Suppressor macrophage treated with lipopolysaccharide for 1 hour (primary cell): ENCODE measurements at places on chromosomes 5 and 9.
A peak's percentile ranks its signal among the peaks of the same experiment; 100 is the strongest.

DNA sequence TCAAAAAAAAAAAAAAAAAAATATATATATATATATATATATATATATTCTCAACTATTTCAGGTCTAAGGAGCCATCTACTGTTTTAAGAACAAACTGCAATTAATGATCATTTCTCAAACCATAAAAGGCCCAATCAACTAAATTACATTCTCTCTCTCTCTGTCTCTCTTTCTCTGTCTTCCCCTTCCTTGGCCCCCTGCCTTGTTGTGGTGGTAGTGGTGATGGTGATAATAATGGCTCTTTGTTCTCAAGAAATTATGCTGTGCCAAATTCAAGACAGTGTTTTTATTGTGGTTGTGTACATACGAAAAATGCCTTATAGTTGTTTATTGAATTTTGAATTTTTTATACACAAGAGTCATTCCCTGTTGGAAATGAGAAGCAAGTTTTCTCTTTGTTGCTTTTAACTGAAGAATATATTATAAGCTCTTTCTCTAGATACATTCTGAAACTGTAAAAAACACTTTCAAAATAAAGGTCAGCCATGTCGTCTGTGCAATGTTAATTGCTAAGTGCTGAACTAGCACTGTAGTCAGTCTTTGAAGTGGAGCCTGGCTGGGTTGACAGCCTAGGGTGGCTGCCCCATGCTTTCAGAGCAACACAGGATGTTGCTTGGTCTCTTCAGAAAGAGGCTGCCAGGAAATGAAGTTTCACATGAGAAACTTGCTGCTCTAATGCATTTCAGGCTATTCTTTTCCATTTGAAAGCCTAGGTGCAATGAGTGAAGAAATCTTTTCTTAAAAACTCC lies 96.0 kb downstream of the HINT1 start:
- DNase-seq, result no peak

- peak; percentile 35 for DNase-seq
Measured at GRCh38 chr5:132484391-132484725, 6.2 kb downstream of the IRF1 start.

- no peak for DNase-seq
Measured at GRCh38 chr9:126605792-126606482, 7.8 kb upstream of the LMX1B start.

GRCh38 chr9:109110329-109111021 lies 9.3 kb downstream of the TMEM245 start:
- DNase-seq, result peak; percentile 48

GRCh38 chr9:36855448-36856315 lies 178.4 kb downstream of the PAX5 start:
- peak; percentile 30 for DNase-seq

DNA sequence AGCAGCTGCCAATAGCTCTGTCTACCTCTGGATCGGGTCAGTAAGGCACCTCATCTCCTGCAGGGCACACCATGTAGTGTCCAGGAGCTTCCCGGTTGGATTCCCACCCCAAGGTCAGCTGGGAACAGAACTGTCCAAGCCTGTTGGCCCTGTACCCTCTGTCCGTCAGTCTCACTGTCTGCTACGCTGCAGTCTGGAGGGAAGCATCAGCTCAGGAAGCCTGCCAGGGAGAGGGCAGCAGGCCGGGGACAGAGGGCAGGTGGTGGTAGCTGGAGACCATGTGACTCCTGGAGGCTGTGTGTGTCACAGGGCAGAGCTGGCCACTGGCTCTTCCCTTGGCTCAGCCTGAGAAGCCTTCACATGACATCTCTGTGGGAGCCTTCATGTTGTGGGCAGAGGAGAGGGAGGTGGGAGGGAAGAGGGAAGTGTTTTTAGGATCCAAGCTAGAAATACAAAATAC lies 134.5 kb downstream of the SEC61B start:
- DNase-seq, result peak; percentile 93
